ENCODE measurements at places on chromosomes 1 and 21. TPM values are rescaled to one million over a fixed set of nuclear protein-coding genes. Genes with fewer than 3 reads are reported as not detected.

DNA sequence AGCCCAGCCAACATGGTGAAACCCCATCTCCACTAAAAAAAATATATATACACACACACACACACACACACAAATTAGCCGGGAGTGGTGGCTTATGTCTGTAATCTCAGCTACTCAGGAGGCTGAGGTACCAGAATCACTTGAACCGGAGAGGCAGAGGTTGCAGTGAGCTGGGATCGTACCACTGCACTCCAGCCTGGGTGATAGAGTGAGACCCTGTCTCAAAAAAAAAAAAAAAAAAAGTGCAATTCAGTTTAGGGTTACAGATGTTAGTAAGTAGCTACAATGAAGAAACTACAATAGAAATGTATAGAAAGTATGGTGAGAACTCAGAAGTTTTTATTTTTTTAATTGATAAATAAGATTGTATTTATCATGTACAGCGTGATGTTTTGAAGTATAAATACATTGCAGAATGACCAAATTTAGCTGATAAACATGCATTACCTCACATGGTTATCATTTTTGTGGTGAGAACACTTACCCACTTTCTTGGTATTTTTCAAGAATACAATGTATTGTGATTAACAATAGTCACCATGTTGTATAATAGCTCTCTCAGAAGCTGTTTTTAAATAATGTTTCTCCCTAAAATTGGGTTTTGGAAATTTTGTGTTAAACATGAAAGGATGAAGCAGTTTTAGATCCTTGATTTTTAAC is 17.9 kb downstream of the KDM1A start:
- no peak for DNase-seq

- peak; percentile 95 for DNase-seq
These were observed 11.5 kb downstream of the ADAMTSL4 start for GRCh38 chr1:150560576-150561253.

DNA sequence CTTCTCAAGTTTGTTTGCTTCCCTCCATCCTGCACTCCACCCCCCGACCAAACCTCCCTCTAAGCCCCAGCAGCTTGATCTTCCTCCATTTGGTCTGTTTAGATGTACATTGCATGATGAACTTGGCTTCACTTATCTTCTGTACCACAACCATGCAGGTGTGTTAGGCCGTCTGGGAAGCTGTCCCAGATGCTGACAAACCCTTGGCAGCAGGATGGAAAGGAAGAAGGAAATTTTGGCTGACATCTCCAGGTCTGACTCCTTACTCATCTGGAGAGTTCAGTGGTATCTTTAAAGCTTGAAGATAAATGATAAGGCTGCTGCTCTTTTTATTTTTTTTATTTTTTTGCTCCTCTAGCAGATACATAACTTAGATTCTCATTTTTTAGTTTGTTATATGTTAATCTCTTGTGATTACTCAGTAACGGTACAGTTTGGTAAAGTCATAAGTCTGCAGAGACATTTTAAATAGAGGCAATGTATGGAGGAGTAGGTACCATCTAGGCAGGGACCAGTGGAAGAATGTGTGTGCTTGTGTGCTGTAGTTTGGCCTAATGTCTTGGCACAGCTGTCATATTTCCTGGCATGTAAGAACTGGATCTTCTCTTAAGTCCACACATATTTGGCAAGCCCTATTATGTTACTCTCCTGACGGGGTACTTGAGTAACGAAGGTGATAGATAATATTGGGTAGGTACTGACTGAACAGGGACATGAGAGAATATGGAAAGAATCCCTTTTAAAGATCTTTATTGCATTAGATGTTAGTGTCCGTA is 79.7 kb downstream of the CACHD1 start:
- no peak for DNase-seq

- no peak for DNase-seq
These were observed 30.5 kb upstream of the SRSF10 start for GRCh38 chr1:24010650-24011049.

DNA sequence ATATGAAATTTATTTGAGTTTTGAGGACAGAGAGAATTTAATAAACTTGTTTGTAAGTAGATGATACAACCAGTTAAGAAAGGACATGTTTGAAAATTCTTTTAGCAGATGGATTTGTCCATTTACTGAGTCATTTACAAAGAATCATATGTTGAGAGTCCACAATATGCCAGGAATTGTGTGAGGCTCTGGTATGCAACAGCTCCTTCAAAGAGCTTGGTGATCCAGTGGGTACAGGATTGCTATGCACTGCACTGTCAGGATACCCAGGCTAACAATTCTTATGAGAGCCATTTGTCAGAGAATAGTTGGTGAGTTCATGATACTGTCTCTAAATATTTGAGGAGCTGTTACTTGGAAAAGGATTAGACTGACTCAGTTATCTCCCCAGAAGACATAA is 11.0 kb downstream of the DNM3 start:
- DNase-seq: no peak

GRCh38 chr21:41857771-41858300 is 21.3 kb downstream of the PRDM15 start:
- no peak for DNase-seq

DNA sequence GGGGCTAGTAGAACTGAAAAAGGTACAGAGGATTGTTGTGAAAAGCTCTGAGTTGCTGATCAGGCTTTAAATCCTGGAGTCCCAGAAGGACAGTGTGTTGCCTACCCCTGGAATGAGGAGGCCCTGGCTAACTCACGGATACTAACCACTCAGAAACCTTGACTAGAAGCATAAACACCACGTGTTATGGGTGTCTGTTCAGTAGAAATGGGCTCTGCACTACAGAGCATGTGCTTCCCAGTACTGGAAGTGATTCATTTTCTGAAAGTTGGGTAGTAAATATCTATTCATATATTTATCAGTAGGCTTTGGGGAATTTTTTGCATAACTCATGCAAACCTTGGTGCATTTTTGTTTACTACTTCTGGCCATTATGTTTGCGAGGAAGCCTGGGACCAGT is 15.1 kb upstream of the CLCA1 start:
- no peak for DNase-seq

- no peak for DNase-seq
These were observed 408.4 kb upstream of the PTBP2 start for GRCh38 chr1:96313216-96313615.

- DNase-seq: no peak
These were observed 175.5 kb downstream of the ASTN1 start for GRCh38 chr1:176989023-176989422.

DNA sequence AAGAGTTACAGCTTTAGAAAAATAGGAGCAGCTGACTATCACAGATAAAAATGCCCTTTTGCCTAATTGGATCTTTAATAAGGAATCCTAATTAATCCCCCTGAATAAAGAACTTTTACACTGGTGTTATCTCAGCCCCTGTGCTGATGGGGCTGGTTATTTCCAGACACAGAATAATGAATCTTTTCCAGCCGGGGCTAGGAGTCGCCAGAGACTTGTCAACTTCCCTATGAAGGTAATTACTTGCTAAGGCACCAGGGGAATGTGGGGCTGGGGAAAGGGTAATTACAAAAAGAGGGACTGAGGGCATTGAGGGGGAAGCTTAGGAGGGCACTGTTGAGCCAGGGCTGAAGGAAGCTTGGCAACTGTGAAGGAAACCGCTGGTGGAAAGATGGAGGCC is 34.5 kb downstream of the HMGB4 start:
- no peak for DNase-seq

DENND2C gene
- total RNA-seq: 2.5 TPM

CLEC20A gene
- 0.47 TPM for total RNA-seq

CHRM3 gene
- total RNA-seq: 2.9 TPM

APOBEC4 gene
- not detected for total RNA-seq

KRTAP19-3 gene
- not detected for total RNA-seq

MPZ gene
- 4.1 TPM for total RNA-seq

Measured in kidney (tissue), 22 donors.